ENCODE measurements at places on chromosomes 11 and 22.

DNA sequence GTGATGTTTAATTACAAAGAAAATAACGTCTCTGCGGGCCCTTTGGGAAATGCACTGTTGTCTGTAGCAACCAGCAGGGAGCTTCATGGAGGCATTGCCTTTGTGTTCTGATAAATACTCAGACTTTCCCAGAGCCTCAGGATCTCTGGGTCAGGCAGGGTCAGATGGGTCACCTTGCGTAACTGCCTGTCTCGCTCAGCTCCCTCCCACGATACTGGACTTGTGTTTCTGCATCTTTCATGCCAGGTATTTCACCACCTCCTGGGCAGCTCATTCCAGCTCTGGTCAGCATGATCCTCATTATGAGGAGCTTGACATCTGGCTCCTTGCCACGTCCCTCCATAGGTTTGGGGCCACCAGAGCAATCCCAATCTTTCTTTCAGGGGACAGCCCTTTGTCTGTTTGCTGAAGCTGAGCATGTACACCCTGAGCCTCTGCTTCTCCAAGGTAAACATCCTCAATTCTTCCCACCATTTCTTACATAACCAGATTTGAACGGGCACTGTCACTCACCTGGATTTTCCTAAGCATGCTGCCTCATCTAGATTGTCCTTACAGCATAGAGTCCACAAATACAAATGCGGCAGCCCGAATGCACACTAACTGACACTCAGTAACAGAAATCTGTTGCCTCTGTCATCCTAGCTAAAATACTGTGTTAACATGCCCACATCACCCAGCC lies 162.3 kb downstream of the LARGE1 start:
- DNase-seq: no peak

GRCh38 chr22:44459041-44459440 lies 39.0 kb downstream of the RTL6 start:
- DNase-seq: no peak

DNA sequence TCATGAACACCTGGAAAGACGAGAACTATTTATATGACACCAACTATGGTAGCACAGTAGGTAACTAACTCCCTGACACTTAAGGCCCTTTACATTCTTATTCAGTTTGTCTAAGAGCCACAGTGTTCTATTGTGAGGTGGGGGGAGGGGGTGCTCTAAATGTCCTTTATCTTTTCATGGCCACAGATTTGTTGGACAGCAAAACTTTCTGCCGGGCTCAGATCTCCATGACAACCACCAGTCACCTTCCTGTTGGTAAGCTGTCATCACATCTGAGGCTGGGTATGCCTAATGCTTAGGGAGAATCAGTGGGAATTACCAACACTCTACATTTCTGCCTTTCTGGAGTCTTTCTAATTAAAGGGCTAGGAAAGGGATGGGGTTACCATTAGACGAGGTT lies 30.7 kb downstream of the EHF start:
- DNase-seq: no peak

- DNase-seq: no peak
Observed at GRCh38 chr11:34416766-34417165, 22.0 kb upstream of the CAT start.

Data from NCI-H1105 (cell line).